Stimulated activated CD8-positive, alpha-beta memory T cell treated with anti-CD3 and anti-CD28 coated beads, Interleukin-4, amount 100 ng/mL, for 24 hours (primary cell): ENCODE measurements at places on chromosomes 5 and 9.
A peak's percentile ranks its signal among the peaks of the same experiment; 100 is the strongest.

- no peak for DNase-seq
Measured at GRCh38 chr9:111683392-111683791, 22.0 kb downstream of the GNG10 start.

GRCh38 chr5:158820891-158821290 is 278.8 kb downstream of the EBF1 start:
- no peak for DNase-seq

- no peak for DNase-seq
Measured at GRCh38 chr9:3928590-3928989, 371.3 kb downstream of the GLIS3 start.

- DNase-seq, result no peak
Measured at GRCh38 chr9:99182356-99182755, 39.4 kb downstream of the ALG2 start.

DNA sequence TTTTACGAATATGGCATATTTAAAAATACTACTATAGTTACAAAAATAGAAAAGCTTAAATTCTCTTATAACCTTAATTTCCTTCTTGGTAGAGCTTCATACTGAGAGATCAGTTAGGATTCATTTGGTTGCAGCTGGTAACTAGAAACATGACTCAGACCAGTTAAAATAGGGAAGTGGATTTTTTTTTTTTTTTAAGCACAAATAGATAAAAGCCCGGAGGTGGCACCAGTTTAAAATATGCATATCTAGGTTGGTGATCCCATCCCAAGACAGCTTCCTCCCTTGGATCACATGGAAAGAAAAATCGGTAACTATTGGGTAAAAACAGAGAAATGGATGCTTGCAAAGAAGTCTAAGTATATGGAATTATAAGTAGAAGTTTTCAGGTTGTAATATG is 1634.3 kb downstream of the MAT2B start:
- DNase-seq, result no peak

DNA sequence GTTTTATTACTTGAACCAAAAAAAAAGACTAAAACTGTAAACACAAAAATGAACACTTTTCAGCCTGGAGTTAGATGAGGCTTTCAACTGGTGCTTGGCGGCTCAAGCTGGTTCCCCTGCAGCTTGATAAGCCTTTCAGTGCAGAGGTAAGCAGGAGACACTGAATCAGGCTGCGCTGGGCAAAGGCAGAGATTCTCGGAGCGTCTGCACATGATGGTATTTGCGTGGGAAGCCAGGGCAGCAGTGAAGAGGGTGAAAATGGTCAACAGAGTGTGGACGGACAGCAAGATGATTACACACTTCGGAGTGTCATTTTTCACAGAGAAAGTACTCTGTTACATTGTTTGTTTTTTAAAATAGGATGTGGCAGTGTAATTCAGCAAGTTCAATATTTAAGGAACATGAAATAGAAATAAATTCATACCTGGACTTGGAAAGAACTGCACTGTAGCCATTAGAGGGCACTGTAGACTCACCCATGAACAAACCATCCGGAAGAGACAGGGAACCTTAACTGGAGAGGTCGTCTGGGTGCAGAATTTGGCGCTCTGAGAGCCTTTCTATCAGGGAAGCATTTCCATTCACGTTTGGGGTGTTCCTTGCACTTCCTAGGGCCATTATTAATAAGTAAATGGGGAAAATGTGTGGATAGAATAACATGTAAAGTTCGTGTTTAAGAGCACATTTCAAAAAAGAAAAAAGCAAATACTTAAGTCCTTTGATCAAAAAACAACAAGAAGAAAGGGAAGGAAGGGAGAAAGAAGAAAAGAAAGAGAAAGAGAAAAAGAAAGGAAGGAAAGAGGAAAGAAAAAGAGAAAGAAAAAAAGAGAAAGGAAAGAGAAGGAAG is 69.8 kb downstream of the ICE1 start:
- no peak for DNase-seq

DNA sequence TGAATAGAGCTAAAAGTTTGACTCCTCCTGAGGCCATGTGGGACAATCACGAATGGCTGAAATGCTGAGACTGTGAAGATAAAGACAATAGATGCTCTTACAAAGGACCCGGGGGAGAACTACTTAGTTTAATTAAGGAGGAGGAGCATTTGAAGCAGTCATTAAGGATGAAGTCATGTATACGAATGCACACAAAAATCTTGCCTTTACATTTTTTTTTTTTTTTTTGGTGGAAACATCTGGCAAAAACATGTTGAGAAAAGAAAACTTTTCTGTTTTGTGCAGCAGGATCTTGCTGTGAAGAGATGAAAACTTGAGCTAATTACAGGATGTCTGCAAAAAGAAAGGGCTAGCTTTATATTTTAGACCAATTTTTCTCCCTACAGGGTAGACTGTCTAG is 42.3 kb upstream of the NR3C1 start:
- no peak for DNase-seq

DNA sequence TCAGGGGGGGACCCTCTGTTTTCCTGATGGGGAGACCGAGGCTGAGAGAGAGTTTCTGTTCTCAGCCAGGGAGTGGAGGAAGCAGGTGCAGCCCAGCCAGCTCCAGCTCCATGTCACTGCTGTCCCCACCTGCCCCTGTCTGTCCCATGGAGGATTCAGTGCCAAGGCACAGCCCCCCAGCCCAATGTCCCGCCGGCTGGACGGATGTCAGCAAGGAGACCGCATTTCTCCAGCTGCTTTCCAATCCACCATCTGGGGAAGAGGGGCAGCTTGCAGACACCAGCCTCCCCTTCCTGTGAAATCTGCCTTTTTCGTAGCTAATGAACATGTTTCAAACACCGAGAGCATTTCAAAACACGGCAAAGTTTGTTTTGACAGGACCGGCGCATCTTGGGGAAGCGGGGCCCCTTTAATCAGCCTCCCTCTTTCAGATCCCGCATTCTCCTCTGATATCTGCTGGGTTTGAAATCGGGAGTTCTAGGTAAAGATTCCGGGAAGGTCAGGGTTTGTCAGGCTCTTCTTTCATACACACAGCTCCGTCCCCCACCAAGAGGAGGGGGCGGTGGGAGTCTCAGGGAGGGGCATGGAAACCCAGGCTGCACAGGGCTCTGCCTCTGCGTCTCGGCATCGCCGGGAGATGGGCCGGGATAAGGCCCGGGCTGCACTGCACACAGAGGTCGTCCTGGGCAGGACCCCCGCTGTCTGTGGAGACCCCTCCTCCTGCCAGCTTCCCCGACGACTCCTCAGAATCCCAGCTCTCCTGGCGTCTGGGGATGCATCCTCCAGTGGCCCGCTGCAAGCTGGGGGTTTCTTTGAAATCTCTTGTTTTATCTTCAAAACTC is 74.8 kb downstream of the NEK6 start:
- DNase-seq, result no peak

DNA sequence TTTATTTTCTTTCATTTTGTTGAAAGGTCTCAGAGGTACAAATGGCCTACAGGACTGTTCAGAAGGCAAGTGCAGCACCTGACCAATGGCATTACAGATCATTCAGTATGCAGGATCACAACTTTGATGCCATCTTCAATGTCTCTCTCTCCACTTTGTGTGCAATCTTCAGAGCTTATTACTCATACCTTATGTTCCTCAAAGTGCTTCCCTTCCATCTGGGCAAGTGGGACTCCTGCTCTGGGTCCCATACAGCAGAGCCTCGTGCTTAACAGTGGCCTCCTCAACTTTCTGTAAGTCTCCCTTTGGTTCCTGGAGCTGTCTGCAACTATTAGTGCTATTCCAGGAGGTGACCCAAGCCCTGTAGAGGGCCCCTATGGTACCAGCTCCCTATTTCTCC is 358.4 kb upstream of the RPS23 start:
- no peak for DNase-seq

- no peak for DNase-seq
Measured at GRCh38 chr5:148469501-148469935, 85.8 kb downstream of the FBXO38 start.

DNA sequence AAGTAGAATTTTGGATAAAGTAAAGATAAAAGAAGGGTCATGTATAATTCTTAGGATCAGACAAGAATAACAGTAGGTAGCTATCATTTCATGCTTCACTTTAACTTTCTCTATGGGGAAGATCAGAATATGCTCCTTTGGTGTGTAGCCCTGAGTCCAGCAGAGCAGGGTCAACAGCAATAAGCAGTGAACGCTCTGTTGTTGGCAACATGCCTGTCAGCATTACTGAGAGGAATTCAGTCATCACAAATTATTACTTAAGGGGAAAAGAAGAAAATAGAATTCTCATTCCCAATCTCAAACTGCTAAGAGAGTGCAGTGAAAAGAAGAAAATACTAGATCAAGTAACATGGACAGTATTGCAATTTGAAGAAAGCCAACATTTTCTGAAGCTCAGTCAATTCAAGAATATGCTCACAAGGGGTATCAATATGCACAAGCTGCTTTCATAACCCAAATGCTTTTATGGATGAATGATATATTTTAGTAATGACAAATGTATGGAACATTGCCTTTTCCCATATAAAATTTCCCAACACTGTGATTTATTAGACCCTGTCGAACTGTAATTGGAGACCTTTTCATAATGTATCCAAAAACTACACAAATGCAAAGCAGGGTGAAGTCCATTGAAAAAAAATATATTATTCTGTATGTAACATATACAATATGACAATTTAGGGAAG is 1359.4 kb downstream of the EFNA5 start:
- DNase-seq, result no peak

GRCh38 chr9:129182122-129182521 is 4.1 kb upstream of the IER5L start:
- no peak for DNase-seq

DNA sequence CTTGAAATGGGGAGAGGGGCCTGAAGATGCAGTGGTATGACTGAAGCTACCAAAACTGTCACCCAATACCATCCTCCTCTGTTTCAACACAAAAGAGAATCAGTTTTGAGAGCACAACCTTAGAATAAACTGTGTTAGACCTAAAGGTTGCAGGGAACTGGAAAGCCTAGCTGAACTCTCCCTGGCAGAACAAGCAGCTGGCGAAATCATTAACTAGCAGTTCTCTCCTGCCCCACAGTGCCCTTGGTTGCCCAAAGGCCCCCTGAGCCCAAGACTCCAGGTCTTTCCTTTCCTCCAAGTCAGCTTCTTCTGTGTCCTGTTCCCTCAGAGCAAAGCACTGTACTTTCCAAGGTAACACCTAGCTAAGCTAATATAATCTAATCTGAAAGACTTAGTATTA is 135.4 kb upstream of the SLC30A5 start:
- DNase-seq, result no peak

- DNase-seq, result peak; percentile 99
Measured at GRCh38 chr5:154754460-154755360, 467 bp upstream of the LARP1 start.

DNA sequence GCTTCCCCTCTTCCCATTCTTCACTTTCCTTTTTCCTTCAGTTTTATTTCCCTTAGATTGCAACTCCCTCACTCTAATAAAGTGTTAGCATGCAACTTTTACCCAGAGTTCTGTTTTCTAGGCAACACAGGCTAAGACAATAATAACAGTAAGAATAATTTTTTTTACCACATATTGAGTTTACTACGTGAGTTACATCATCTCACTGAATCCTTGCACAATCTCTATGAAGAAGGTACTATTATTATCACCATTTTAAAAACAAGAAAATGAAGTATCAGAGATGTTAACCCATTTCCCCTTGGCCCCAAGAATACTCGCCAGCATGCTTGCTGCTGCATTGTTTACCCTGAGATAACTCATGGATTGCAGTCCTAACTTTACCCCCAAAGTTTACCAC is 53.7 kb upstream of the SMIM32 start:
- no peak for DNase-seq
